ENCODE measurements at places on chromosomes 6 and 20. TPM values are rescaled to one million over a fixed set of nuclear protein-coding genes. Genes with fewer than 3 reads are reported as not detected.

Gene BHLHE23
- not detected for total RNA-seq

Gene NCOA7
- total RNA-seq = 59.9 TPM

Gene IL17F
- total RNA-seq = 3,317 TPM

Gene SIRPB1
- 0.24 TPM for total RNA-seq

Gene RBPJL
- total RNA-seq = not detected

Gene MDFI
- total RNA-seq = not detected

Gene RAB44
- 0.32 TPM for total RNA-seq

Gene MOCS1
- 0.65 TPM for total RNA-seq

Gene RBM24
- total RNA-seq = not detected

Gene PSORS1C1
- not detected for total RNA-seq

Gene TTPAL
- 15.5 TPM for total RNA-seq

Gene RAET1G
- not detected for total RNA-seq

Gene KCNG1
- 0.42 TPM for total RNA-seq

Gene PAX1
- total RNA-seq = not detected

- peak; percentile 41 for ATAC-seq
These were observed 696 bp upstream of the SUPT3H start for GRCh38 chr6:45378334-45378926.

- no peak for ATAC-seq
These were observed 15.8 kb upstream of the DEK start for GRCh38 chr6:18280084-18280483.

GRCh38 chr6:12927746-12928145 is 211.2 kb downstream of the PHACTR1 start:
- no peak for ATAC-seq

- no peak for ATAC-seq
These were observed 91.8 kb downstream of the INSM1 start for GRCh38 chr20:20459726-20460125.

- ATAC-seq = peak; percentile 59
These were observed 21.5 kb upstream of the AAR2 start for GRCh38 chr20:36214684-36215256.

DNA sequence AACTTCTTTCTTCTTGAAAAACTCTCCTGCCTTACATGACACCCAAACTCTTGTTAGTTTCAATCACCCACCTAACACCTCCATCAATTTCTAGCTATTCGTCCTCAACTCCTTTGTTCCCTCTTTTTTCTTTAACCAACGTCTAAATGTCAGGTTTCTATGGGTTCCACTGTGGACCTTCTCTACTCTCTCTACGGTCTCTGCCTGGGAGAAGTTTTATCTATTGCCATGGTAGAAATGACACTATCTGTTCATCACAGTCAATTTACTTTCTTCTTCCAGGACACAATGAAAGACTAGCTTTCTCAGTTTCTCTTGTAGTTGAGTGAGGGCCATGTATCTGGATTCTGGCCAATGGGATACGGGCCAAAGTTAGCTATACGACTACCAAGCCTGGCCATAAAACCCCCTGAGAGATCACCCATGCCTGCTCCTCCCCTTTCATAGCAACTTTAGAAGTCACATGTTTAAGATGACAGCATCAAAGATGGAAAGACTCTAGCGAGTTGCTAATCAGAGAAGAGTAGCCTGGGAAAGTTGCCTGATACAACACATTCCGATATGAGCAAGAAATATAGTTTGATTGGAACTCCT is 17.9 kb downstream of the RNGTT start:
- ATAC-seq = no peak

- ATAC-seq = no peak
These were observed 73.8 kb downstream of the PRKN start for GRCh38 chr6:162653808-162654207.

DNA sequence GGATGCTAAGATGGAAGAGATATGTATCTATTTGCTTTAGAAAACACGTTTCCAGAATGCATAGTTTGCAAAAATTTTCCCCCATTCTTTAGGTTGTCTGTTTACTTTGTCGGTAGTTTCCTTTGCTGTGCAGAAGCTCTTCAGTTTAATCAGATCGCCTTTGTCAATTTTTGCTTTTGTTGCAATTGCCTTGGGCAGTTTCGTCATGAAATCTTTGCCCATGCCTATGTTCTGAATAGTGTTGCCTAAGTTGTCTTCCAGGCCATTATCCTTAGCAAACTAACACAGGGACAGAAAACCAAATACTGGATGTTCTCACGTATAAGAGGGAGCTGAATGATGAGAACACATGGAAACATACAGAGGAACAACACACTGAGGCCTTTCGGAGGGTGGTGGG is 454.2 kb upstream of the SLC35B3 start:
- ATAC-seq = no peak

DNA sequence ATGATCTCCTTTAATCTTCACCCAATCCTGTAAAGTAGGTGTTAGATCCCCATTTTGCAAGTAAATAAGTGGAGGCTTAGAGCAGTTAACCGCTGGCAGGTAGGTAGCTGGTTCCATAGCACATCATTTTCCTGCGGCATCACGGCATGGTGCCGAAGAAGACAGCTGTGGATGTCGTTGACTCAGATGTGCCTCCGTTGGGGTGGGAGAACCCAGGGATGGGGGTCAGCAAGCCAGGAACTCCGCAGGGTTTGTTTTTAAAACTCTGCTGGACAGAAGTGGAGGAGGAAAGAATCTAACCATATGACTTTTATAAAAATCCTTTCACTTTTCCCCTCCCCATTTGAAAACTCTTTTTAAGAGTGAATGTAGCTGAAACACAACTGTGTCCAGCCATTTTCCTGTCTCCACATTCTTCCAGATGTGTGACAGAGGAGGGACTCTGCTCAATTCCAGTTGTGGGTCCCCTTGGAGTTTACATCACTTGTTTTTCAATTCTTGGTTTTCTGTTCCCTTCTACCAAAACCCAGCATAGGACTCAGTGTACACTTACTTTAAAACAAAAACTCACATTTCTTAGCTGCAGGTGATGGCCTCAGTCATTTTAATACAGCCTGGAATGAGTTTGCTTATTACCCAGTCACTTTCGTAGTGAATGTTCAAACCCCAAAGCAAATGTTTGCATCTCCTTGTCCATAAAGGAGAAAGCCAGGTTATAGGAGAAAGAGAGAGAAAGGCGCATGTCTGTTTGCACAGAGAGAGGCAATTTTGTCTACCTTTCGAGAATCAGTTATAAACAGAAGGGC is 27.6 kb upstream of the PI16 start:
- peak; percentile 61 for ATAC-seq

DNA sequence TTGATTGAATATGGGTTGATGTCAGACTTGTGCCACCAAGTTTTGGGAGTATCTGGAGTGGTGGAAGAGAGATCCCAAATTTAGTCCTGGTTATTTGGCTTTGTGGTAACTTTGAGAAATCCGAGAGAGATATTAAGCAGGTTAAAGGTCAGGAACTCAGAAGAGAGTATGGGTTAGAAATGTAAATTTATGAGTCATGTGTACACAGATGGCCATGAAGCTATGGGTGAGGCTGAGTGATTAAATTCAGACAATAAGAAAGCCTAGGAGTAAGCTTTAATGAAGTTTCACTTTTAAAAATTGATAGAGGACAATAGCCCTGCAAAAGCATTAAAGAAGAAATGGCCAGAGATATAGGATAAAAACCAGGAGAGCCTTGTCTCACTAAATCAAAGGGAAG is 14.3 kb downstream of the RIMS1 start:
- ATAC-seq = no peak

GRCh38 chr6:106894978-106895702 is 79.4 kb downstream of the CD24 start:
- ATAC-seq = peak; percentile 31

DNA sequence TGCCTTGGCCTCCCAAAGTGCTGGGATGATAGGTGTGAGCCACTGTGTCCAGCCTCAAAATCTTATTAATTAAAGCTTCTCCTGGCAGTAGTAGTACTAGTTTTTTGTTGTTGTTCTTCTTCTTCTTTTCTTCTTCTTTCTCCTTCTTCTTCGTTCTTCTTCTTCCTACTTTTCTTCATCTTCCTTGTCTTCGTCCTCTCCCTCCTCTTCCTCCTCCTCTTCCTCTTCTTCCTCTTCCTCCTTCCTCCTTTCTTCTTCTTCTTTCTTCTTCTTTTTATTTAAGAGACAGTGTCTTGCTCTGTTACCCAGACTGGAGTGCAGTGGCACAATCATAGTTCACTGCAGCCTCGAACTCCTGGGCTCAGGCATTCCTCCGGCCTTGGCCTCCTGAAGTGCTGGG is 17.2 kb upstream of the DEK start:
- ATAC-seq = no peak

DNA sequence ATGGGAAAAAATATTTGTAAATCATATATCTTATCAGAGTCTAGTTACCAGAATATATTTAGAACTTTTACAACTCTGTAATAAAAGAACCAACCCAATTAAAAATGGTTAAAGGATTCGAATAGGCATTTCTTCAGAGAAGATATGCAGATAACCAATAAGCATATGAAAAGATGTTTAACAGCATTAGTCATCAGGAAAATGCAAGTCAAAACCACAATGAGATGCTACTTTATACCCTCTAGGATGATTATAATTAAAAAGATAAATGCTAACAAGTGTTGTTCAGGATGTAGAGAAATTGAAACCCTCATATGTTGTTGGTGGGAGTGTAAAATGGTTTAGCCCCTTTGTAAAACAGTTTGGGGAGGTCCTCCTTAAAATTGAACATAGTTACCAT is 94.1 kb downstream of the LRRC1 start:
- ATAC-seq = no peak

DNA sequence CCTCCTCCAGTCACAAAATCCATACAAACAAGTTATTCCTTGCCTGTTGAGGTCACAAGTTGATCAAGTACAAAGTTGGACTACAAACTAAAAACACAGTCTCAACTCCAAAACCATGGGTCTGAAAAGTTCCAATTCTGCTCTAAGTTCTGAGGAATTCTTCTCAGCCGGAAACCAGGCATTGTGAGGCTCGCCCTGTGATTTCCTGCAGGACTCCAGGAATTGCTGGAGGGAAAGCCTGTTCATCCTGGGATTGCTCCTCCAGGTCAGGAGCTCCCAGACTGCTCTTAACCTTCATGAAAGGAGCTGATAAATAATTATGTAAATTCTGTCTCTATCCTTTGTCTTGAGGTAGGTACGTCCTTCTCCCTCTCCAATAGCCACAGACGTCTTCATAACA is 8.5 kb downstream of the TRAM2 start:
- no peak for ATAC-seq

DNA sequence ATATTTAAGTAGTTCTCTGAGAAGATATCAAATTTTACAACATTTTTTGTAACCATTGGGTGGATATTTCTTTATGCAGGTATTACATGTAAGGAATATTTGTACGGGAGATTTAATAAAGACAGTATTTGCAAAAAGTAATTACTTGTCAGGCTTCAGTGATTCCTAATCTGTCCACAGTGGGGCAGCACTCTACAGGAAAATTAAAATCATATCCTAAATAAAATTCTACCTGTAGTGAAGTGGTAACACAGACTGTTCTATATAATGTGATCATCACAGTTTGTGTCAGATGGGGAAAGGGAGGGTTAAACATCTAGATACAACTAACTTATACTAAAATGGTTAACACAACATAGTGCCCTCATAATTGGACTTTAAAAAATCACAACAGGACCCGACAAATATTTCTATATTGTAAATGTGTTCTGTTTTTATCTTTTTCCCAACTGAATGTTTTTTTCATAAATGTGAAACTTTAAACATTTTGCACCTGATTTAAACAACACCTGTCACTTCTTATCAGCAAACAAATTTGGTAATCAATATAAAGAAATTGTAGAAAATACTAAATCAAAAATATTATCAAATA is 145.6 kb upstream of the MANEA start:
- ATAC-seq = no peak

- no peak for ATAC-seq
These were observed 271.0 kb upstream of the HSF2 start for GRCh38 chr6:122128445-122128844.

GRCh38 chr6:111725446-111726112 is 119.9 kb upstream of the TRAF3IP2 start:
- ATAC-seq = no peak

DNA sequence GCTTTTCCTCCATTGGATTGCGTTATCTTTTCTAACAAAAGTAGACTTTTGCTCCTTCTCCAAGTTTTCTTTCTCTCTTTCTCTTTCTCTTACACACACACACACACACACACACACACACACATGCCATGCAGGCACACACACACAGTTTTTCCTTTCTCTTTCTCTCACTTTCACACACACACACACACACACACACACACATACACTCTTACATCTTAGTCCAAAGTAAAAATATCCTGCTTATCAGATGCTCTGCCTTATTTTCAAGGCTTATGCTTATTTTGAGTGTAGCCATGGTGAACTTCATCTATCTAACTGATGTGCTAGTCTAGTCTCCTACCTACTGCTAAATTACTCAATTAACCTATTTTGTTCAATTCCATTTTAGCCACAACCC is 34.4 kb upstream of the RAB23 start:
- ATAC-seq = no peak

DNA sequence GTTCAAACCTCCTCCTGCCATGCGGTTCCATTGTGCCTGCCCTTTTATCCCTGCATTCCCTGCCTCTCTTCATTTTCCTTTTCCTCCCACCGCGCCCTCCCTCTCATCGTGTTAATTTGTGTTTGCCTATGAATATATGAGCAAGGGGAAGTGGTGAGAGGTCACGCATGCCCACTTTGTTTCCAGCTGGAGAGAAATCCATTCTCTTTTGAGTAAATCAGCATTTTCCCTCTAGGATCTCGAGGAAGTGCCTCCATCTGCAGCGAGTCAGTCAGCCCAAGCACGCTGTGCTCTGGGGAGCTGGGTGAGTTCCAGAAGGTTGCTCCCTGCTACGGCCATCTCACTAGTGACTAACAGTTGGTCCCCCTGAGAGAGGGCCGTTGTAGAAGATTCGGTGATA is 42.9 kb downstream of the CDH26 start:
- ATAC-seq = no peak

DNA sequence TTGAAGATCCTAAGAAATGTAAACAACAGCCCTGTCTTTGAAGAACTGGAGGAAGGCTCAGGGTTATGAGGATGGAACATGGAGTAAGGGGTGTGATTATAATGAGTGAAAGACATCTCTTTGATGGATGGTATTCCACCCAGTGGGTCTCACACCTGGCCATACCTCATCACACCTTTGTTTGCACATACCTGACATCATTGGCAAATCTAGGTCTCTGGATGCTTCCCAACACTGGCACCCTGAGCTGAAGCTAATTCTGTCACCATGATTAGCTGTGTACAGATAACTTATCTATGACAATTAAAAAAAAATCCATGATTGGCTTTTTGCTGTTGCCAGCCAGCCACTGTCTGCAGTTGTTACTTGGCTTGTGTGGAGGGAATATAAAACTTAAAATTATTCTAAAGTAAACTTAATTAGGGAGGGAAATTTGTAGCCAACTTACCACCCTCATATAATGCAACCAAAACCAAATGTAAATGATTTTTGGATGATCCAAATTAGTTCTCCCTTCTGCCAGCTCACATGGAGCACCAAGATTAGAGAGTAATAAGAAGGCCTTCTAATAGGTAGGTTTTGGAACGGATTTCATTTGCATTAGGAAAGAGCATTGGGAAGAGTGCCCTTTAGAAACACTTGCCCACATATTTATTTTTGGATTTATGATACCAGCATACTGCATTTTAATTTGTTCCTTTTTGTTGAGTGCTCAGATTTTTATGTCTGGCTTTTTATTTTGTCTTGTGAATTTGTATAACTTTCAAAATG is 249.5 kb downstream of the SOX4 start:
- ATAC-seq = no peak

- no peak for ATAC-seq
These were observed 108.5 kb downstream of the NFATC2 start for GRCh38 chr20:51434026-51434425.

Data from activated T-helper 17 cell treated with anti-CD3 and anti-CD28 coated beads, Interleukin-2, amount 50 U/mL, for 72 hours (primary cell).